ENCODE measurements at places on chromosomes 3 and 15.
A peak's percentile ranks its signal among the peaks of the same experiment; 100 is the strongest.

DNA sequence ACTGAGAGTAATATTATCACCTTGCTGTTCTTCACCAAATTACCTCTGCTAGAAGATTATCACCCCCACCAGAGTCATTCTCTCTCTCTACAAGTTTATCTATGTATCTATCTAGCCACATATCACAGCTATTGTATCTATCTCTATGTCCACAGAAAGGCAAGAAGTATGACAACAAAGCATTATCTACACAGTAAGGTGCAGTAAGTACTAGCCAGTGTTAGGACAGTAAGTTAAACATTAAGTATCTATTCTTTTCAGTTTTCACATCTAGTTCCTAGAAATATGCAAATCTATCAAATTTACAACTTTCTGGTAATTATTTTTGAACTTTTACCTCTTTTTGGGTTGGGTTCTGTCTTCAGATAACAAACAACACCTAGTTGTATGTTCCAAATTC lies 26.5 kb upstream of the XXYLT1 start:
- no peaks in the 10 kb centered on the region for H3K27me3 ChIP-seq
- H3K27ac ChIP-seq: no peak overlapping the region
- no peak for DNase-seq
- H3K4me1 ChIP-seq: no peaks in the 10 kb centered on the region
- no peak overlapping the region for H3K4me3 ChIP-seq

DNA sequence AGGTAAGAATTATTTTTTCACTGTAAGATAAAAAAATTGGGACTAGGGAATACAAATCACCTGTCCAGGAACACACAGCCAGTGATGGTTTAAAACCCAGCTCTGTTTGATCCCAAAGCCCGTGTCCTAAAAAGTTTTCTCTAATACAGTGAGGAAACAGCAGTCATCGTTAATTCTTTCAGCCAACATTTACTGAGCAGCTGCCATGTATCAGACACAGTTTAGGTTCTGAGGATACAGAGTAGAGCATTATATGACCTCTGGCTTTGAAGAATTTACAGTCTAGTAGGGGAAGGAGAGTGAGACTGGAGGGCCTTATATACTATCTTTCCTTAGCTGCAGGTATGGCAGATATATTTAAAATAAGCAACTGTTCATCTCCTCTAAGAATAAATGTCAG lies 82.7 kb downstream of the KCNMB2 start:
- H3K36me3 ChIP-seq: no peaks in the 10 kb centered on the region
- no peak overlapping the region for H3K4me3 ChIP-seq
- no peaks in the 10 kb centered on the region for H3K27me3 ChIP-seq
- no peak for DNase-seq
- H3K27ac ChIP-seq: no peak overlapping the region

- H3K27ac ChIP-seq: peak overlapping the region; percentile 81
- DNase-seq: no peak
- H3K27me3 ChIP-seq: no peaks in the 10 kb centered on the region
Observed at GRCh38 chr15:78130466-78131294, 565 bp downstream of the CIB2 start.

DNA sequence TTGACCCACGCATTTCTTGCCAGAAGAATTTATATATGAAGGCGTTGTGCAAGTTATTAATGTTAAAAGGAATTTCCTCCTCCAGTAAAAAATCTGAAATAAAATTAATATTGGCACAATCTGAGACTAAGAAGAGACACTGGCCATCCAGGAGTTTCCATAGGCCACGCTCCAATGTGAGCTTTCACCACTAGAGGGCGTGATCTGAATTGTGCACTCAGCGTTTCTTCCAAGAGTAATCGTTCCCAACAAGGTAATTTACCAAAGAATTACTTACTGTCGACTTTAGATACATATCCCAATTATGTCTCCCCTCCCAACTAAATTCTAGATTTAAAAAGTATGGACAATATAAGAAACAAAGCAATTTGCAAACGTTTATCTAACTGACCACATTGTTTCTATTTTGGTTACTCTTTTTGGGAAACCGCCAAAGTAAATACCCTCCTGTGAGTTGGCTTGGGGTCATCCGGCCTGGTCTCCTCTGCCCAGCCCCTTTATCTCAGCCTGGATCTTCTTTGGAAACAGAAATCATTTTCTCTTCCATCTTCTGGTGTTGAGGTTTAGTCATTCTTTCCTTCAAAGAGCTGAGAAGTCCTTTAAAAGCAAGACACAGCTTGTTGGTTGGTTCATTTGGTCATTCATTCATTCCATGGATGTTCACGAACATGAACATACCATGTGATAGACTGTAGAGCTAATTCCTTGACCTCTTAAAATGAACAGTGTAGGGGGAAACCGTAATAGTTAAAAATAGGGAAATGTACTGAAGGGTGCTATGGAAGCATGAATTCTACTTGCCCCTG lies 26.2 kb downstream of the POLR2M start:
- H3K4me3 ChIP-seq: no peak overlapping the region
- H3K4me1 ChIP-seq: peaks cover 5% of the 10 kb centered on the region
- no peaks in the 10 kb centered on the region for H3K27me3 ChIP-seq
- H3K27ac ChIP-seq: no peak overlapping the region
- DNase-seq: no peak
- H3K36me3 ChIP-seq: no peaks in the 10 kb centered on the region

GRCh38 chr3:125316949-125317348 lies 58.2 kb downstream of the ZNF148 start:
- H3K4me3 ChIP-seq: no peak overlapping the region
- H3K27ac ChIP-seq: no peak overlapping the region
- H3K36me3 ChIP-seq: peaks cover 15% of the 10 kb centered on the region
- no peaks in the 10 kb centered on the region for H3K4me1 ChIP-seq

GRCh38 chr3:120161902-120162301 lies 67.7 kb upstream of the GSK3B start:
- no peak overlapping the region for H3K4me3 ChIP-seq
- H3K36me3 ChIP-seq: no peaks in the 10 kb centered on the region
- no peak overlapping the region for H3K27ac ChIP-seq

DNA sequence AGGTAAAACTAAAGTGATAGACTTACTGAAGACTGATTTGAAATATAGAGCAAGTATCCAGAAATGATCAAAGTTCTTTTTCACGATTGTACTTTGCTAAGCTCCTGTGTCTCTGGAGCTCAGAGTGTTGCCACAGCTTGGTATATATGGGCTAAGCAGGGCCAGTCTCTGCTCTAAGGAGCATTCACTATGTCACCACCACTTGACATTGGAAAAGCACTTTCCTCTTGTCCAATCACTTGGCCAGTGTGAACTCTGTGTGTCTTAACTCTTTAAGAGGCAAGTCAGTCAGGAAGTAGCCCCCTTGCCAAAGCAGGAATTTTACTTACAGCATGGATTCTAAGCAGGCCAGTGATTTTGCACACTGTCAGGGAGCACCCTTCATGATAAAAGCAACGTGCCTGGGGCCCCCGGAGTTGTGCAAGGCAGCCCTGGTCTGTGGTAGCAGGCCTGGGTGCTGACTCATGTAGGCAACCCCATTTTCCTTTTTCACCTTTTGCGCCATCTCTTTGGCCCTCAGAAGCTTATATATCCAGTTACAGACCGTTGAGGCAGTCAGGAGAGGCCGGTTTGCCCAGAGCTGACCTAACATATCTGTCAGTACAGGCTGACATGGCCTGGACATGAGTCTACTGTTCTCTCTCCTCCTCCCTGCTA lies 73.0 kb downstream of the HCN4 start:
- DNase-seq: no peak
- H3K4me3 ChIP-seq: no peak overlapping the region
- no peak overlapping the region for H3K27ac ChIP-seq
- H3K36me3 ChIP-seq: peaks cover 85% of the 10 kb centered on the region
- no peaks in the 10 kb centered on the region for H3K27me3 ChIP-seq
- H3K4me1 ChIP-seq: no peaks in the 10 kb centered on the region

DNA sequence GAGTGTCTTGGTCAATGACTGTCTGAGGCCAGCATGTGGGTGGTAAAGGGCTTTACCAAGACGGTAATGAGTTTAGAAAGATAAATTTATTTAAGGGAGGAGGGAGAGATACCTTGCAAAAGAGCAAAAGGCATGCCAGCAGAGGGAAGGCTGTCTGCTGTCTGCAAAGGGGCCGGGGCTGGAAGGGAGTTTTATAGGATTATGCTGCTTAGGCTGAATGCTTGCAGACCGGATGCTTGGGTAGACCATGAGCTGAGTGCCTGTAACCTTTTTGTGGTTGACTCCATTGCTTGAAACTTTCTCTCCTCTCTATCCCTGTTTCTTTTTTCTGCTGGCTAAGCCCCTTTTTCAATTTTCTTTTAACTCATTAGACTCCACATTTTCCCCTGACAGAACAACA lies 1543.0 kb downstream of the OTOL1 start:
- no peak overlapping the region for H3K27ac ChIP-seq
- no peak overlapping the region for H3K4me3 ChIP-seq
- H3K36me3 ChIP-seq: no peaks in the 10 kb centered on the region
- no peak for DNase-seq

DNA sequence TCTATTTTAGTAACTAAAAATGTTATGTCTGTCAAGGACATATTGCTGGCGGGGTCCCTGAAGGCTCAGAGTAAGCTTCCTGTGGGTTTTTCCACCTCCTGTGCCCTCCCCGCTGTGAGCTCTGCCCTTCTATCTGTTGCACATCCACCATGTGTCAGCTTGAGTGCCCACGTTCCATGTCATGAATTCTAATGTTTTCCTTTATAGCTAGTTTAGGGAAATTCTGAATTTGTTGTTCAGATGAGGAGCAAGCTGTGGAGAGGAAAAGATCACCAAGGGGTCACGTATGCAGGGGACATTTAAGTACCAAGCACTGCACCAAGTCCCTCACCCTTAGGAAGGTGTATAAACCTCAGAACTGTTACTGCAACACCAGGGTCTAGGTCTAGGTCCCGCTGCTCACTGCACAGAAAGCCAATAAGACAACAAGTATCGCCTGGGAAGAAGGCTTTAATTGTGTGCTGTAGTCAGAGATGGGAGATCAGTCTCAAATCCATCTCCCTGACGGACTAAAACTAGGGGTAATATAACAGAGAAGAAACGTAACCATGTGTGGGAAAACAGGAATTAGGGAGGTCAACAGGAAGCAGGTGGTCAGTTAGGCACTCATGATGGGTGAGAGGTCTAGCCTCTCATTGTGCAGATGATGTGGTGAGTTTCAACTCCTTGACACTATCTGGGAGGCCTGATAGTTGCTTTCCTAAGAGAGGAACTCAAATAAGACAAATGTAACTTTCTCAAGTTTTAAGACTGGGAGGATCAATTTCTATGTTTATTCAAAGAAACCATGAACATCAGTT lies 9.7 kb downstream of the GP9 start:
- H3K4me1 ChIP-seq: peaks cover 11% of the 10 kb centered on the region
- peak overlapping the region; percentile 16 for H3K27ac ChIP-seq
- H3K36me3 ChIP-seq: no peaks in the 10 kb centered on the region
- DNase-seq: no peak
- no peaks in the 10 kb centered on the region for H3K27me3 ChIP-seq

- no peaks in the 10 kb centered on the region for H3K27me3 ChIP-seq
- no peaks in the 10 kb centered on the region for H3K36me3 ChIP-seq
- peak overlapping the region; percentile 95 for H3K4me3 ChIP-seq
- H3K4me1 ChIP-seq: peaks cover 49% of the 10 kb centered on the region
Observed at GRCh38 chr3:23806534-23807423, 1.0 kb downstream of the UBE2E1 start.

DNA sequence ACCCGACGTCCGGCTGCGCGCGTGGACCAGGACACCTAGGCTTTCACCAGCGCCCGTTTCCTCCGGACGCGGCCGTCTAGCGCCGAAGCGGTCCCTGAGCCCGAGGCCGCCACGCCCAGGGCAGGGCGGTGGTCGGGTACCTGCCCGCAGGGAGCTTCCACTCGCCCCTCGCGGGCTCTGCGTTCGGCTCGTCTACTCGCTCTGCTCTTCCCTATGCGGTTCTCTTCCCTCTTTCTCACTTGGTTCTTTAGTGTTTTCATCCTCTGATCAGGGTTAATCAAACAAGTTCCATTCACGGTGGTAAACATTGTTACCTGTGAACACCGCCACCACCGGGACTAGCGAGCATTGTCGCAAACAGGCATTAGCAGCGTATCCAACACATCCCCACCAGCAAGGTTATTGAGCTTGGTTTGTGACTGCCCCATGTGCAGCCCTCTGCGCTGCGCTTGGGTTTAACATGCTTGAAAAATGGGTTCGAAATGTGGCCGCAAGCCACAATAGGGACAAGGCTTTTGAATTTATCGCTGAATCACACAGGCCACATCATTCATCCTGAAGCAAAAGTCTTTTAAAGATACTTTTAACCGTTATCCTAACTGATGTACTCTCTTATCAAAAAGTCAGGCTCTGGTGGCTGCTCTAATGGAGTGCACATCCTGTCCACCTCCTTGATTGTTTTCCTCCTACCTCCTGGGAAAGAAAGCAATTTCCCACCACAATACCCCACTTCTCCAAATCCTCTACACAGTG lies 843 bp upstream of the CD47 start:
- H3K27ac ChIP-seq: peak overlapping the region; percentile 90
- peaks cover 30% of the 10 kb centered on the region for H3K4me1 ChIP-seq
- H3K27me3 ChIP-seq: no peaks in the 10 kb centered on the region
- no peak for DNase-seq

GRCh38 chr15:39623529-39623931 lies 42.7 kb downstream of the THBS1 start:
- H3K4me3 ChIP-seq: no peak overlapping the region
- H3K36me3 ChIP-seq: no peaks in the 10 kb centered on the region
- H3K4me1 ChIP-seq: peaks cover 18% of the 10 kb centered on the region
- DNase-seq: no peak
- H3K27ac ChIP-seq: no peak overlapping the region

DNA sequence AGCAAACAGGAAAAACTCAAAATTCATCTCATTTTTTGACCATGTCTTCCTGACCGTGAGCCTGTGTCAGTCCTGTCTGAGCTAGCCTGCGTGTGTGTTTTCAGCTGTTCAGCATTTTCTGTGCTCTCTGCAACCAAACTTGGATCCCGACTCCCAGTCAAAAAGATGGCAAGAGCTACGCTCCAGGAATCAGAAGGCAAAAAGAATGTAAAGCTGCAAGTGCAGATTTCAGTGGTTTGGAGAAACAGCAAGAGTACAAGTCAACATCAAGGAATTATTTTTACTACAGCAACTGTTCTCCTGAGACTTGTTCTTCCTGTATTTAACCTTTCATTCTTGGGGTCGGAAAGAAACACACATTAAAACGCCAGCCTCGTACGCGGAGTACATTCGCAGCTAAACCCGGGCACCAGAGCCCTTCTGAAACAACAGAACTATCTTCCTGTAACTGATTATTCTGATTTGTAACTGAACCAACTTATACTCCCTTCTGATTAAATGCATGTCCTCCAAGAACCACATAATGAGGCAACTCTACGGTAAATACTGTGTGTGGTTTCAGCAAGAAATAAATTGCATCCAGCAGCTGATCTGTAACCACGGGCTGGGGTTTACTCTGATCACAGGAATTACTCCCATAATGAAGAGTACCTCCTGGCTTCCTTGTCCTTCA lies 107.4 kb downstream of the LRIG1 start:
- H3K4me1 ChIP-seq: peaks cover 31% of the 10 kb centered on the region
- peak; percentile 37 for DNase-seq
- no peak overlapping the region for H3K4me3 ChIP-seq
- no peaks in the 10 kb centered on the region for H3K27me3 ChIP-seq
- H3K27ac ChIP-seq: peak overlapping the region; percentile 16
